ENCODE measurements at places on chromosomes 12 and 14. TPM values are rescaled to one million over a fixed set of nuclear protein-coding genes. Genes with fewer than 3 reads are reported as not detected.
A peak's percentile ranks its signal among the peaks of the same experiment; 100 is the strongest.

Gene PSME2
- 100 TPM for total RNA-seq

- DNase-seq: no peak
Observed at GRCh38 chr14:101226603-101227425, 323.3 kb upstream of the RTL1 start.

- DNase-seq: no peak
Observed at GRCh38 chr12:13318231-13319015, 121.9 kb downstream of the EMP1 start.

GRCh38 chr12:82174383-82174782, 183.8 kb downstream of the CCDC59 start:
- no peak for DNase-seq

Gene SRRM4
- total RNA-seq: not detected

Gene MYRFL
- total RNA-seq: not detected

GRCh38 chr14:50813544-50813863, 17.5 kb downstream of the NIN start:
- DNase-seq: no peak

Gene IL26
- not detected for total RNA-seq

Gene FOXA1
- not detected for total RNA-seq

GRCh38 chr12:102232036-102232435, 34.4 kb upstream of the PMCH start:
- DNase-seq: no peak

DNA sequence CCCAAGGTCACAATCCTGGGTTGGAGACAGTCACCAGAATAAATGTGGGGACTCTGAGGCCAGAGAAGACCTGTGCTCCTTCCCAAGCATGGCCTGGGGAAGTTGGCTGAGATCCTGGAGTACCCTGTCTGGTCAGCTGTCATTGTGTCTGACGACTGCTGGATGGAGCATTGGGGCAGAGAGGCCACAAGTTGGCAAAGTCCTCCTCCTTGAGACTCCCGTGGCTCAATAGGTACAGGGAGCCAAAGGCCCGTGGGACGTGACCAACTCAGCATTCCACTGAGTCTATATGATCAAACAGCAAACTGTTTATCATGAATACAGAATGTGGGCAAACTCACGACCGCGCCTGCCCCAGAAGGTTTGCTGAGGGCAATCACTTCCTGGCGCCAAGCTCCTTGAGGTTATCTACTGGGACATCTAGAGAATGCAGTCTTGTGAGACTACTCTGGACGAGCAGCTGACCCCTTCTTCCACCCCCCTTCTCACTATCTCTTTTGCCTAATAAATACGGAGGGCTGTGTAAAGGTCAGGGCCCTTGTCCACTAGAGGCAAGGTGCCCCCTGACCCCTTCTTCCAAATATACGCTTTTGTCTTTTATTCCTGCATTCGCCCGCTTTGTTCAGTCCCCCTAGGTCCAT, 14.3 kb upstream of the SLC10A1 start:
- no peak for DNase-seq

Gene RTN1
- total RNA-seq: 52.3 TPM

GRCh38 chr12:57470970-57471656, 8.6 kb downstream of the ARHGAP9 start:
- DNase-seq: no peak

DNA sequence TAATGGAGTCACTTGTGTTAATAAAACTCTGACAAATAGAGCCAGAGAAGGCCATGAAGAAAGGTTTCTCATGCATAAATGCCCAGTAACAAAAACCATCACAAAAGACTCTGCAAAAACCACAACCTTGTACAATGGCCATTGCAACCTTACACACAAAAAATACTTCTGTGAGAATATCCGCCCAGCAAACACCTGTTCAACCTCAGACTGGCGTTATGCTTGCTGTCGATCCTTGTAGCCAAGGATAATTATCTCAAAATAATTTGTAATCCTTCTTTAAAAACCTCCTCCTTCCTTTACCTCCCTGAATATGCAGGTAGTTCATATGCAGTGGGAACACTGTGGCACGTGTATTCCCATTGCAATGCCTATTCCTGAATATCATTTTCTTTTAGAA, 157.1 kb downstream of the SLC41A2 start:
- no peak for DNase-seq

GRCh38 chr14:91477388-91477787, 32.7 kb downstream of the PPP4R3A start:
- DNase-seq: no peak

- DNase-seq: no peak
Observed at GRCh38 chr14:73422515-73422914, 35.8 kb downstream of the NUMB start.

- no peak for DNase-seq
Observed at GRCh38 chr14:90728951-90729350, 87.3 kb downstream of the TTC7B start.

Gene C1QL4
- not detected for total RNA-seq

DNA sequence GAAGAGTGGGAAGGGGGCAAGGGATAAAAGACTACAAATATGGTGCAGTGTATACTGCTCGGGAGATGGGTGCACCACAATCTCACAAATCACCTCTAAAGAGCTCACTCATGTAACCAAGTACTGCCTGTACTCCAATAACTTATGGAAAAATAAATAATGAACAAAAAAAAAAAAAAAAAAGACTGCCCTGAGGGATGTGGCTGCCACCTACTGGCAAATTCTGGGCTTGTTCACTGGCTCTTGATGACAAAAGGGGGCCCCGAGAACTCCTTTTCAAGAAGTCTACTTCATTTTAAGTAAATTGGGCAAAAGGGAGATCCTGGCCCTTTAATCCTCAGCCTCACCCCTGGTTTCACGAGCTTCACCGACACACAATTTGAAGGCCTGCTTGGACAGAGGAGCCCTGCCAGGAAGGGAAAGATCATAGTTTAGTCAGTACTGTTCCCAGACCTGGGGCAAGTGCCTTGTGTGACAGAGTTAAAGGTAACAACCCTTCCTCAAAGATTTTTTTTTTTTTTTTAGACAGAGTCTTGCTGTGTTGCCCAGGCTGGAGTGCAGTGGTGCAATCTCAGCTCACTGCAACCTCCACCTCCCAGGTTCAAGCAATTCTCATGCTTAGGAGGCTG, 26.1 kb upstream of the STAC3 start:
- no peak for DNase-seq

DNA sequence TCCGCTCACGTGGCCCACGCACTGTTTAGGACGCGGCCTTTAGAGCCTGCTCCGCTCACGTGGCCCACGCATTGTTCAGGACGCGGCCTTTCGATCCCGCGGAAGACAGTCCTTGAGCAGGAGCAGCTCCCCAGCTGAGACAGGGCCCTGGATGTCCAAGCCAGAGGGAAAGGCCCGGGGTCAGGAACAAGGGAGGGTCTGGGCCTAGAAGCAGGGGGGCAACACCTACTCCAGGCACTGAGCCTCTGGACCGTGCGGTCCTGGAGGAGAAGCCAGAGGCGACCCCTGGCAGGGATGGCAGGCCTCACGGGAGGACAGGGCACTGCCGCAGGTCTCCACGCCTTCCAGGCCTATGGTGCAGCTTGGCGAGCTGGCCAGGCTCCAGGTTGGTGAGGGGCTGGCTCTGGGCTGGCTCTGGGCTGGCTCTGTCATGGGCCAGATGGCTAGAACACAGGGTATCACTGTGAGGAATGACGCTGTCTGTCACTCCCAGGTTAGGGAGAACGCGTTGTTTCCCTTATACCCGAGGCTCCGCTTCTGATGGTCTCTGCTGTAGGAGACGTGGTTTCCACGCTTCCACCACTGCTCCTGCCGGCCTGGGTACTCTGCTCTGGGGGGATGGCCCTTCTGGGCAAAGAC, 341.7 kb downstream of the TMEM121 start:
- DNase-seq: no peak

Gene SLC15A4
- total RNA-seq: 39.3 TPM

- no peak for DNase-seq
Observed at GRCh38 chr12:76623931-76624330, 64.4 kb upstream of the OSBPL8 start.

- no peak for DNase-seq
Observed at GRCh38 chr14:46581036-46581671, 70.4 kb downstream of the RPL10L start.

DNA sequence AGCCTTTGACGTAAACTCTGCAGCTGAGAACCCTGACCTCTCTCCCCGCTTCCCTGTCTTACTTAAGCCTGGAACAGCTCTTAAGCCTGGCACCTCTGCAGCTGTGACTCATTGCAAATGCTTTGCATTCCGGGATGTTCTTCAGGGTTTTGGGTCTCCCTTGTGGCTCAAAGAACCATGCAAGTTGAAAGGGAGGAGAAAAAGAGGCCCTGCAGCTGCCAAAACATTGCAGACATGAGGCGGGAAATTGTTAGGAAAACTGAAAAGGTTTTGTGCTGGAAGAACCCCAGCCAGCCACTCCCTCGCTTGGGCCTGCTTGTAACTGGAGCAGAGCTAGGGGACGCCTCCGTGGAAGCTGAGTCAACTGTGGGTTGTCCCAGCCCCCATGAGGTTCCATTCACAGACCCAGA, 60.2 kb upstream of the FERMT2 start:
- DNase-seq: peak; percentile 89

Gene DNAI7
- not detected for total RNA-seq

- no peak for DNase-seq
Observed at GRCh38 chr12:8947737-8948136, 1.7 kb downstream of the M6PR start.

GRCh38 chr12:75635606-75636444, 124.4 kb upstream of the KRR1 start:
- DNase-seq: no peak

DNA sequence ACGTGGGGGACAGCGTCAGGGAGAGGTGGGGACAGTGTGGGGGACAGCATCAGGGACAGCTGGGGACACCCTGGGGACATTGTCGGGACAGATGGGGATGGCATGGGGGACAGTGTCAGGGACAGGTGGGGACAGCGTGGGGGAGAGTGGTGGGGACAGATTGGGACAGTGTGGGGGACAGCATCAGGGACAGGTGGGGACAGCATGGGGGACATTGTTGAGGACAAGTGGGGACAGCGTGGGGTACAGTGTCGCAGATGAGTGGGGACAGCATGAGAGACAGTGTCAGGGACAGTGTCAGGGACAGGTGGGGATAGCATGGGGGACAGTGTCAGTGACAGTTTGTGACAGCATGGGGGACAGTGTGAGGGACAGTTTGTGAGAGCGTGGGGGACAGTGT, 240.9 kb downstream of the TMEM121 start:
- DNase-seq: no peak

DNA sequence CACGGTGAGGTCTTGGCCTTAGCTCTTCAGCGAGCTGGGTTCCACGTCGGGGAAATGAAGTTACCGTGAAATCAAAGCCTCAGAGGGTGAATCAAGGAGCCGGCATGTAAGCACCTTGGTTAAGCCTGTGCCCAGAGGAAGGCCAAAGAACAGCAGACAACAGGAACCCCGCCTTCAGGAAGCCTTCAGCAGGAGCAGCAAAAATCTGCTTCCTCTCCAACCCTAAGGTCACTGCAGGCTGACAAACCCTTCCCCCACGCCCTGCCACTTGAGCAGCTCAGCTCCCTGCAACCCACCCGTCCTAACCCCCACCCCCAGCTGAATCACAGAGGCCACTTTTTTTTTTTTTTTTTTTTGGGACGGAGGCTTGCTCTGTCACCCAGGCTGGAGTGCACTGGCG, 72.9 kb upstream of the LTA4H start:
- DNase-seq: no peak
